Frontal cortex (tissue), 4 donors: ENCODE measurements at places on chromosomes 7 and 10. TPM values are rescaled to one million over a fixed set of nuclear protein-coding genes. Genes with fewer than 3 reads are reported as not detected.

- DNase-seq, result no peak
These were observed 69.0 kb downstream of the AHR start for GRCh38 chr7:17367502-17367901.

- DNase-seq, result no peak
These were observed 91.0 kb downstream of the ALOX5 start for GRCh38 chr10:45464958-45465567.

DNA sequence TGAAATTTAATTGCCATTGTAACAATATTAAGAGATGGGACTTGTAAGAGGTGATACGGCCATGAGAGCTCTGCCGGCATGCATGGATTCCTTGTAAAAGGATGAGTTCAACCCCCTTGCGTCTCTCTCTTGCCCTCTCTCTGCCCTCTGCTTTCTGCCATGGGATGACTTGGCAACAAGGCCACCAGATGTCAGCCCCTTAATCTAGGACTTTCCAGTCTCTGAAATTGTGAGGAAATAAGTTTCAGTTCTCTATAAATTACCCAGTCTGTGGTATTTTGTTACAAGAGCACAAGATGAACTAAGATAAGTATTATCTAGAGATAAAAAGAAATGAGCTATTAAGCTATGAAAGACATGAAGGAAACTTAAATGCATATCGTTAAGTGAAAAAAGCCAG is 145.7 kb upstream of the AHR start:
- no peak for DNase-seq

DNA sequence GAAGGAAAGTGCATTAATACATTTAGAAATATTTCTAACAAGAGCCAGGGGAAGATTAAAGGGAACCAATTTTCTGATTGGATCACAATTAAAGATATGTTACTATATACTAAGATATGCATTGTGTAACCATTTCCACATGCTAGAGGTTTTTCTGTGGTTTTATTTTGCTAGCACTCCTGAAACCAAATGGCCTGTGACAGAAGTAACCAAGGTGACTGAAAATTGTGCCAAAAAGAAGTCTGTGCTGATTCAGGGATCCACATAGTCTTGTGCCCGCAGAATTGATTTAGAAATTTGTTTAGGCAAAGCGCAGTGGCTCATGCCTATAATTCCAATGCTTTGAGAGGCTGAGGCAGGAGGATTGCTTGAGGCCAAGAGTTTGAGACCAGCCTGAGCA is 1.8 kb downstream of the CC2D2B start:
- no peak for DNase-seq

GRCh38 chr7:91892099-91892705 is 11.7 kb upstream of the MTERF1 start:
- no peak for DNase-seq

DNA sequence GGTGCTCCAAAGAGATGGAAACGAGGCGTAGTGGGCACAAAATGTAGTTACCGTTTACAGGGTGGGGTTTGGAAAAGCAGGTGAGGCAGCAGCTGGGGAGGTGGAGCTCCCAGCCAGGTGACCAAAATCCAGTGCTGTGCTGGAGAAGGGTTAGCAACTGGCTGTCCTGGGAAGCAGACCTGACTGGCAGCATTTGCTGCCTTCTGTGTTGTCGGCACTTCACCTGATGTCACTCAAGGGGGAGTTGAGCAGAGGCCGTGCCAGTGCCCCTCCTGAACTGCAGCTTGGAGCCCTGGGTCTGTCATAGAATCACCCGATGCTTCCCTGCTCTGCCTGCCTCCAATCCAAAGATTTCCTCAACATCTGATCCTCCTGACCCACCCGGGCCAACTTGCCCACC is 12.8 kb downstream of the GCK start:
- no peak for DNase-seq

DNA sequence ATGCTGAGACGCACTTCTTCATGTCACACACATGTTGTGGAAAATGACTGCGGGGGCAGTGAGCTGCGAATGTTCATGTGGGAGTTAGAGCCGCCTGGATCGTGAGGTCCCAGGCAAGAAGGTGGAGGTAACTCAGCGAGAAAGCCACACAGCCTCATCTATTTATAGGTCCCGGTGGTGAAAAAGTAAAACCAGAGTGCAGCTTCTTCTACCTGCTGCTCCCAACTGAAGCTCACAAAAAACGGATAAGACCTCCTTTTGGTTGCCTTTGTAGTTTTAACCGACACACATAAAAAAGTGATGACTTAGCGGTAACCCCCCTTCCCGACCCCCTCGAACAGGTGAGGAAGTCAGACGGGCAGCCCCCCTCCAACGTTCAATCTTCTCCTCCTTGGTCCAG is 276.9 kb downstream of the GATA3 start:
- no peak for DNase-seq

DNA sequence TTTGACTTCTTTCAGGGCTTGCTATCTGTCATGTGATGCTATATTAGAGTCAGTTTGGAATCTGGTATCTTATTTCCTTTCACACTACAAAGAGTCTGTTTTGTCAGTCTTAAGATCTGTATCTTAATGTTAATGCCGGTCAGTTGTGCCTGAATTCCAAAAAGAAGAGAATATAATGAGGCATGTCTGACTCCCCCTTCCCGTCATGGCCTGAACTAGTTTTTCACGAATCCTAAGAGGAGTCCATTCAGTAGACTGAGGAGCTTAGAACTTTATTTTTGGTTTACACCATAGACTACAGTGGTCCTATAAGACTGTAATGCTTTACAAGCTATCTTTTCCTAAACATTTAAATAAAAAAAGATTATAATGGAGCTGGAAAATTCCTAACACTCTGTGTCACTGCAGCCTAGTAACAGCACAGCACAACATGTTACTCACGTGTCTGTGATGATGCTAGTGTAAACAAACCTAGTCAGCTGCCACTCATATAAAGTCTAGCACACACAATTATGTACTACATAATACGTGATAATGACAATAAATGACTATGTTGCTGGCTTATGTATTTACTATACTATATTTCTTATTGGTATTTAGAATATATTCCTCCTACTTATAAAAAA is 50.6 kb downstream of the VPS41 start:
- no peak for DNase-seq

DNA sequence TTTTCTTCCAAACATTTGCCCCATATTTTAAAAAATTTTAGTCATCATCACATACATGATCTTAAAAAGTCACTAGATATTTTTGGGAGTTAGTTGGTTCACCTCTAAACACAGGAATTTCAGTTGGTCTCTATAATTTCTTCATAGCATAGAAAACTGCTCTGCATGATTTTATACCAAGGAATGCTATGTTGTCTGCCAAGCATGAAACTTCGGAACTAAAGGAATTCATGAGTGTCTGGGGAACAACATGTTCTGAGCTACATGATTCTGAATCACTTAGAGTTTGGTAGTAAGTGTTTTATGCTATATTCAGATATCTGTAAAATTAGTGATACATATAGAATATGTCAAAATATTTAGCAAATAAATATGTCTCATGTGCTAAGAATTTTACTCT is 957.8 kb downstream of the GATA3 start:
- no peak for DNase-seq

GRCh38 chr10:130040351-130040750 is 70.3 kb downstream of the C10orf143 start:
- no peak for DNase-seq

- DNase-seq, result no peak
These were observed 252.4 kb upstream of the SEMA3A start for GRCh38 chr7:84446991-84447480.

DNA sequence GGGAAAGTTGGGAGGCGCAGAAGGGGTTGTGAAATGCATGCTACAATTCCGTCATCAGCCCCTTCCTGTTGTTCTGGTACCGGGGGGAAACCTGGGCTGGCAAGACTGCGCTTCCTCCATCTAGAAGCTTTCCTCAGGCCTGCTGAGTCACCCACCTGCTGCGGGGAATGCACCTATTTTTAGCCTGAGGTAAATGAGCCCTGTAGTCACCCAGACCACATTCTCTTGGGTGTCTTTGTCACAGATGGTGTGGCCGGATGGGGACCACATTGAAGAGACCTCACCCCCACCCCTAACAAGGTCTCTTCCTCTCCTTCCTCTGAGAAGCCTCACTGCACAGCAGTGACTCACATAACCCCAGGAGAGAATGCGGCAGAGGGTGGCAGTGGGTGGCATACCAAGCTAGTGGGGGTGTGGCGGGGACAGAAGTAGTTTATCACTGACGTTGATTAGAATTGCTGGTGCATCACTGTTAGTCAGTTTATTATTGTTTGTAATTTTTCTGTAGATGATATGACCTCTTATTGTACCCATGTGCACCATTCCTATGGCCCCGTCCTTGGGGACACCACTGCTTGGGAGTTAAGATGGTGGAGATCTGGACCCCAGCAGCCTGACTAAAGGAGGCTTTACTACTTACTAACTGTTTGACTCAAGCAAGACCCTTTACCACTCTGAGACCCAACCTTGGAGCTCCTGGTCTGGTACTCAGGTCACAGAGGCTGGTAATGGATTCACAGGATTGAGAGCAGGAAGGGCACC is 83.0 kb upstream of the DUSP5 start:
- no peak for DNase-seq

DNA sequence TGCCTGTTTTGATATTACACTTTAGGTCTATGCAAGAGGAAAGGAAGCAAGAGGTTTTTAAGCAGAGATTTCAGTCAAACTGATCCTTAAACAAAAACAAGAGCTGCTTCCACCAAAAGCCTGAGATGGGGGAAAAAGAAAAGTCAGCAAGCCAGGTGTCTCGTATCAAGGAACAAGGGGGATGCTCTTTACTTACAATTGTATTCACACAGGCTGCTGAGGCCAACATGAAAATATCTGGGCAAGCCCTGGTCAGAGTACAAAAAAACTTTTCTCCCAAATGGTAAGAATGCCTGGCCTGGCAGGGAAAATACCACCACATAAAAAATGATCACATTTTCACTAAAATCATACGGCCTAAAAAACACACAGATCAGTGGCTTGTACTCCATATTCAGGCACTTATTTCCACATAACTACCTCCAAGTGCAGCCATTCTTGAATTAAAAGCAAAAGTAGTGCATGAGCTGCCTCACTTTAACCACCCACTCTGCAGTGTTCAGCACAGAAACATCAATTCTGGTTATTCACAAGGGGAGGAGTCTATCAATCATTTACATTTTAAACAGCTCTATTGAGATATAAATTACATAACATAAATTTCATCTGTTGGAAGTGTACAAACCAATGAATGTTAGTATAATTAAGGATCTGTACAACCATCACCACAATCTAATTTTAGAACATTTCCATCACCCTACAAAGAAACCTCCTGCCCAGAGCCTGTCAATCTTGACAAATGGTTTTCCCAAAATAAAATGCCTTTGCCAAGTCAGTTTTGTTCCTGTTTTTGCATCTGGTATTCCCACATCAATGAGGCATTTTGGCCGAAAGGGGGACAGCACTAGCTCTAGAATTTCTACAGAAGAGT is 70.2 kb downstream of the GRB10 start:
- DNase-seq, result no peak

GRCh38 chr7:14196555-14196954 is 207.1 kb upstream of the ETV1 start:
- DNase-seq, result no peak

DNA sequence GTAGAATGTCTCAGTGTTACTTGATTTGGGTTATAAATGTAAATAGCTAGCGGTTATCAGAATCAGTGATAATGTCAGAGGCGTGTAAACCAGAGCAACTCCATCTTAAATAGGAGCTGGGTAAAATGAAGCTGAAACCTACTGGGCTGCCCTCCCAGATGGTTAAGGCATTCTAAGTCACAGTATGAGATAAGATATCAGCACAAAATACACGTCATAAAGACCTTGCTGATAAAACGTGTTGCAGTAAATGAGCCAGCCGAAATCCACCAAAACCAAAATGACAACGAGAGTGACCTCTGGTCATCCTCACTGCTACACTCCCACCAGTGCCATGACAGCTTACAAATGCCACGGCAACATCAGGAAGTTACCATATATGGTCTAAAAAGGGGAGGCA is 172.3 kb downstream of the CHRM2 start:
- DNase-seq, result no peak

DNA sequence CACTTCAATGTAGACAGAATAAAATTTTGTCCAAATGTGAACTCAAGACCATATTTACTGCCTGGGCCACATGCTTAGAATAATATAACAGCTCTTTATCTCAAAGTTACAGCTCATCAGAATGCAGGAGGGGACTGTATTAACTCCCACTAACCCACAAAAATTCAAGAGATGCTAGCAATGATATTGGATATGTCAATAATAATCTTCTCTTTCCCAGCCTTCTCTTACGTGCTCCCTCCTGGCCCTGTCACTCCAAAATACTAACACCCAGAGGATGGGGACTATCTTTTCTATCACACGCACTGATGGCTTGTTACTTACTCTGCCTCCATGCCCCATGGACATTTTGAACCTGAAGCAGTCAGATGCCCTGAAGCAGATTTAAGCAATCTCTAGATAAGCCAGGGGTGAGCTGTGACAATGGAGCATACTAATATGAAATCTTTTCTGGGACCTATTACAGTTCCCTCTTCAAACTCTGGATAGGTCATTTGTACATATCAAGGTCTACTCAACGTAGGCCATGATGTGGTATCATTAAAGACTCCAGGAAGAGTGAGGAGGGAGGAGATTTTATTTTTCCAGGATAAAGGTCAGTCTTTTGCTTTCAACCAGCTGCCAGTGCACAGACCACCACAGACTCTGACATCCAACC is 803.0 kb downstream of the GRM8 start:
- no peak for DNase-seq

DNA sequence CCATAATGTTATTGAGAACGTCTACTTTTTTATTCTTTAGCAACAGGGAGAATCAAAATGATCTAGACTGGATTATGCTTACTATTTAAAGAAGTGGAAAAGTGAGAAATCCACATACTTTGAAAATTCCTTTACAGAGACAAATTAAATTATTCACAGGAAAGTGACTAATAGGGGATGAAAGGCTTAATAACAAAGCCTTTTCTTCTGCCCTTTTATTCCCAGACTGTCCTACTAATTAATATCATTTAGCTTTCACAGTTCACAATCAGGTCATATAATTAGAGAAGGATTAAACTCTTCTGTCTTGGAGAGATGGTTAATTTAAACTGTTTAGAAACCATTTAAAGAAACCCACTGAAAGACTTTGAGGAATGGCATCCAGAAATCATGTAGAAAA is 58.8 kb downstream of the ARL4A start:
- no peak for DNase-seq

DNA sequence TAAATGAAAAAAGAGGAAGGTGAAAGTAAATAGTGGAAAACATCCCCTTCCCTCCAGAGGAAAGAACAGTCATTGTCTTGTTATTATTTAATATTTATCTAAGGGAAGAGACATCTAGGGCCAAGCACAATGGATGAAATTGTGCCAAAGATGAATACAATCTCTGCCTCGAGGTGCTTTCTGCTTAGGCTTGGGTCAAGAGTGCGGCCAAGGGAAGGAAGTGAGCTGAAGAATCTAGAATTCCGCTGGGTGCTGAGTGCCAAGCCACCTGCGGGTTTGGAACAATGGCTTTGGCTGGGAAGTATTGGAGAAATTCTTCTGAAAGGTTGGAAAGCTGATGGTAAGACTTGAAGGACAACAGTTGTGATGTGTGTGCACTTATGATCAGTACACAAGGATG is 531.3 kb upstream of the FZD8 start:
- DNase-seq, result no peak

The ASAH2 gene
- 2.9 TPM for total RNA-seq

The GIMAP7 gene
- 2.4 TPM for total RNA-seq

The TIAL1 gene
- total RNA-seq, result 51.4 TPM

The UTF1 gene
- not detected for total RNA-seq

The MGAM2 gene
- not detected for total RNA-seq

The SPDYE11 gene
- total RNA-seq, result under 0.01 TPM

The SLC16A12 gene
- 1.2 TPM for total RNA-seq

The ZNF248 gene
- total RNA-seq, result 67.3 TPM

The FAM24A gene
- not detected for total RNA-seq
